ENCODE measurements at places on chromosomes 2 and 18. TPM values are rescaled to one million over a fixed set of nuclear protein-coding genes. Genes with fewer than 3 reads are reported as not detected.

- DNase-seq = no peak
Measured at GRCh38 chr2:12763486-12763885, 46.8 kb downstream of the TRIB2 start.

- no peak for DNase-seq
Measured at GRCh38 chr2:192215096-192215877, 20.6 kb upstream of the TMEFF2 start.

The CD226 gene
- 85.3 TPM for total RNA-seq

The SCG2 gene
- 0.07 TPM for total RNA-seq

GRCh38 chr2:74045454-74045853, 60.7 kb downstream of the TET3 start:
- no peak for DNase-seq

DNA sequence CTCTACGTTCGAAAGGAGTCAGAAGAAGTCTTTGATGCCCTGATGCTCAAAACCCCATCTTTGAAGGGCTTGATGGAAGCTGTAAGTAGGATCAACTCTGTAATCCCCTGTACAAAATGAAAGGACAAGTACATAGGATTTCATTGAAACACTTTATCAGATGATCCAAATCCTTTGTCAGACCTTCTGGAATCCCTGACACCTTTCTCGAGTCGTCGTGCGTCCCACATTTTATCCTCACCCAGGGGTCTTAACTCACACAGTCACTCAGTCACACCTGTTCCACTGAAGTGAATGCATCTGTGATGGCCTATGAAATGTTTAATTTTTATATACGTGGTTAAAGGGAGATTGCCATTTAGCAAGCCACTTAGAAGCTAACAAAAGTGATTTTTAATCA, 44.8 kb downstream of the GRHL1 start:
- DNase-seq = no peak

DNA sequence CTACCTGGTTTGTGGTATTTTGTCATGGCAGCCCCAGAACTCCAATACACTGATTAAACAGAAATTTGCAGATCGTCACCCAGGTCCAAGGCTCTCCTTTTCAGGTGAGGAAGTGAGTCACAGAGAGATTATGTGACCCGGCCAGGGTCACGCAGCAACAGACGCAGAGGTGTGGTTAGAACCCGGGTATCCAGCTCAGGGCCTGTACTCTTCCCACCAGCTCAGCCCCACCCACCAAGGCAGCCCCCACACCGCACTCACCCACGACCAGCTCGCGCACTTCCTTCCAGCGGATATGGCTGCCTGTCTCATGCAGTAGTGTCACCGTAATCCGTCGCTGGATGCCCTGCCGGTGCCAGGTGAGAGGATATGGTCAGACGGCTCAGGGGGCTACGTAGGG, 48.1 kb downstream of the AQP12A start:
- no peak for DNase-seq

The ACMSD gene
- not detected for total RNA-seq

The AQP12A gene
- not detected for total RNA-seq

The ZNF532 gene
- 4.3 TPM for total RNA-seq

DNA sequence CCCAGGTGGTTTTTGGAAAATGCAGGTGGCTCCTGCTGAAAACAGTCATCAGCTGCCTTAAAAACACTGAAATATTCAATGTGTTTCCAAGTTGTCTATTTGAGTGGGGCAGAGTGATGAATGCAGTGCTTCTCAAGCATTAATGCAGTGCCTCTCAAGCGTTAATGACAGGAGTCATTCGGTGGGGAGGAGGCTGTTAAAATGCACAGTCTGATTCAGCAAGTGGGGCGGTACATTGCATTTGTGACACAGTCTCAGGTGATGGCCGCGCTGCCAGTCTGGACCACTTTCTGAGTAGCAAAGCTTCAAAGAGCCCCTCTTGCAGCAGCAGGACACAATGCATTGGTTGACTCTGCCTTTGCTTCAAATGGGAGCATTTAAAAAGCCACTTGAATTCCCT, 231.4 kb upstream of the RGPD4 start:
- no peak for DNase-seq

The ABCG8 gene
- 0.23 TPM for total RNA-seq

- no peak for DNase-seq
Measured at GRCh38 chr2:40543381-40543780, 91.5 kb upstream of the SLC8A1 start.

The CYTIP gene
- total RNA-seq = 206 TPM

GRCh38 chr2:7973801-7974480, 707.9 kb upstream of the ID2 start:
- DNase-seq = no peak

- no peak for DNase-seq
Measured at GRCh38 chr18:26614374-26614773, 66.0 kb upstream of the KCTD1 start.

The HTR2B gene
- not detected for total RNA-seq

The MTCL1 gene
- 0.50 TPM for total RNA-seq

GRCh38 chr2:238936162-238937052, 88.5 kb downstream of the TWIST2 start:
- no peak for DNase-seq

DNA sequence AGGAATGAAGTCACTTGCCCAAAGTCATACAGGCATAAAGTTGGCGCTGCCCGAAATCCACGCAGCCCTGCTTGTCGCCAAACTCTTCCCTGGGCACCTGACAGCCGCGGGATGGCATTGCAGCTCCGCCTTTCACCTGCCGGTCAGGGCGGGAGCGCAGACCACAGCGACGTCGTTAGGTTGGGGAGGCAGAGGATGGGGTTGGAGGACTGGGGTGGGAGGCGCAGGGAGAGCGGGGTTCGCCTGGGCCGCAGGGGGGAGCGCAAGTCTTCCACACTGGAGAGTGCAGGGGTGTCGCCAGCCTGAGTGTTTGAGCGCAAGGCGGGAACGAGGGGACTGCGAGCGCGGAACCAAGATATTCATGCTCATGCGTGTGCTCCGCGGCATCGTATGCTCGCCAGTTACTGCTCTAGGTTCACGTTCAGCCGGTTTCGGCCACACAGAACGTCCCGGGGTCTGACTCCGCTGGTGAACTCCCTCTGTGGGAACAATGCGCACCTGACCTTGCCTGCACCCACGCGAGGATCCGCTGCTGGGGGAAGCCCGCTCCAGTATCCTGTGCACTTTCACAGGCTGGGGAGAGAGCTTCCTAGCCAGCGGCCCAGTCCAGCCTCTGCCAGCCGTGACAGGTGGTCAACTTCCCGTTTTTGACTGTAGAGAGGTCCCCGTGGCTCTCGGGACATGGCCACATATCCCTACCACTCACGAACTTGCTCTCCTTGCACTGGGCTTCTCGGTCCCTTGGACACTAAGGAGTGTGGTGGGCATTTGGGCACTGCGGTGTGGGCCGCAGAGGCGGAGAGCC, 767 bp upstream of the NPPC start:
- no peak for DNase-seq

The PLB1 gene
- 1.8 TPM for total RNA-seq

GRCh38 chr2:162125138-162125537, 26.9 kb downstream of the GCG start:
- no peak for DNase-seq

GRCh38 chr2:55896633-55897032, 26.9 kb downstream of the EFEMP1 start:
- DNase-seq = no peak

DNA sequence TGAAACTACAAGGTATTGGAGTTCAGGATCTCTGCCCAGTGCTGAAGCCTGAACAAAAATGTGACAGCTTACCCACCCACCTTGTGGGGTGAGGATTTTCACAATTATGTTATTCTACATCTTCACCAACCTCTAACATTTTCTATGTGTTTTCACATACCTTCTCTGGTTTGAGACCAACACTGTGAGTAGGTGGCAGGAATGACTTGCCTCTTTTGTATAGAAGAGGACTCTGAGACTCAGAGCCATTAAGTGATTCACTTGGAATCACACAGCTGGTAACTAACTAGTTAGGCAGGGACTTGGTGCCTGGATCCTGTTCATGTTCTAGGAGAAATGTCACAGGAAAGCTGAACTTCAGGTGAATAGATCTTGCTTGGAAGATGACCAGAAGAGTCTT, 14.8 kb upstream of the SRBD1 start:
- DNase-seq = no peak

DNA sequence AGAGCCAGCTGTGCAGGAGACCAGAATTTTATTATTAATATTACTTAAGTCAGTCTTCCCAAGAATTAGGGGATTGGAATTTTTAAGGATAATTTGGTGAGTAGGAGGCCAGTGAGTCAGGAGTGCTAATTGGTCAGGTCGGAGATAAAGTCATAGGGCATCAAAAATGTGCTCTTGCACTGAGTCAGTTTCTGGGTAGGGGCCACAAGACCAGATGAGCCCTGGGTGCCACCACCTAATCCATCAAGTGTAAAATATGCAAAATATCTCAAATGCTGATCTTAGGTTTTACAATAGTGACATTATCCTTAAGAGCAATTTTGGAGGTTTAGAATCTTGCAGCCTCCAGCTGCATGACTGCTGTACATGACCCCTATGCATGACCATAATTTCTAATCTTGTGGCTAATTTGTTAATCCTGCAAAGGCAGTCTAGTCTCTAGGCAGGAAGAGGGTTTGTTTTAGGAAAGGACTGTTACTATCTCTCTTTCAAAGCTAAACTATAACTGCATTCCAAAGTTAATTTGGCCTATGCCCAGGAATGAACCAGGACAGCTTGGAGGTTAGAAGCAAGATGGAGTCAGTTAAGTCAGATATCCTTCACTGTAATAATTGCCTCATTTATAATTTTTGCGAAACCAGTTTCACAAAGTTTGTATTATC, 215.9 kb downstream of the RNF152 start:
- no peak for DNase-seq

The ALKAL2 gene
- 16.3 TPM for total RNA-seq

The TUBB8B gene
- not detected for total RNA-seq

DNA sequence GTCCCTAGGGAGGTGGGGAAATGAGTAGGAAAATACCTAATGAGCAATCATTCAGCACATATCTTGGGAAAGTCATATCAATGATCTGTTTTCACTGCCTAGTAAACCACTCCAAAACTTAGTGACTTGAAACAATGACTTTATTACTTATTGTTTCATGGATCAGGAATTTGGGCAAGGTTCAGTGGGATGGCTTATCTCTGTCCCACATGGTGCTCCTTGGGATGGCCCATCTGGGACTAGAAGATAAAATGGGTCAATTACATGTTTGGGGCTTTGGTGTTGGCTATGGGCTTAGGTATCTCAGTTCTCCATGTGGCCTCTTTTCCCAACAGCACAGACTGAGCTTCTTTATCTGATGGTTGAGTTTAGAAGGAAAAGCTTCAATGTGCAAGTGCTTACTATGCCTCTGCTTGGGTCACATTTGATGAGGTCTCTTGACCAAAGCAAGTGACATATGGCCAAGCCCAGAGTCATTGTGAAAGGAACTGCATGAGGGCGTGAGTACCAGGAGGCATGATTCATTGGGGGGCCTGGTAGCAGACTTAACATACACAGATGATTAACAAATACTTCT, 218.1 kb upstream of the TNP1 start:
- DNase-seq = no peak

The SNRNP200 gene
- 191 TPM for total RNA-seq

The SERPINB2 gene
- not detected for total RNA-seq

- no peak for DNase-seq
Measured at GRCh38 chr2:190270298-190270697, 49.3 kb downstream of the HIBCH start.

GRCh38 chr2:127183771-127184170, 36.3 kb downstream of the CYP27C1 start:
- no peak for DNase-seq

Data from activated T-helper 2 cell treated with anti-CD3 and anti-CD28 coated beads, Interferon-gamma antibody, Interleukin-2, Interleukin-4, amounts not matched to agents 10 μg/mL and 5 μg/mL and 100 μg/mL, durations not matched to agents 14 hours and 24 hours and 36 hours (primary cell).